Activated CD8-positive, alpha-beta memory T cell treated with anti-CD3 and anti-CD28 coated beads for 1 hour (primary cell): ENCODE measurements at places on chromosomes 7 and 10.

DNA sequence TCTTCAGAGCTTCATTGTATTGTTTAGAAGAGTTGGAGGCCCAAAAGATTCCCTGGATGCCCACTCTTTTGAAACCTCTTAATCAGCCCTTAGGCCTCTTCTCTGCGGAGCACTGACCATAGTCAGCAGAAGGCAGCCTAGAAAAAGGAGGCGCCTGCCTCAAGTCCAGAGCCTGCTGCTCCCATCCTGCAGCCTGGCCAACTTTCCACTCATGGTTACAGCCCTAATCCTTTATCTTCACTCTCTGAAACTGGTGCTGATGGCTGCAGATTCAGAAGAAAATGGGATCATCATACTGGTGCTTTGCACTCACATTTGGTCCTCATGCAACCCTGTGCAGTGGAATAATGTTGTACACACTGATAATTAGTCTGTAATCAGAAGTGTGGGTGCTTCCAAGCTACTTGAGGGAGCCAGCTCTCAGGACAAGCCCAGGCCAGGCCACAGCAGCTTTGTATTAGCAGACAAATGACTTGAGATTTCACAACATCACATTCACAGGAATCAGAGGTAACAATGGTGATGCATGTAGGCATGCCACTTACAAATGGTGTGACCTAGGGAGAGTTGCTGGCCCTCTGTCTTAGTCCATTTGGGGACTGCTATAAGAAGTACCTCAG, 272.9 kb downstream of the GALNT17 start:
- no peak for DNase-seq

DNA sequence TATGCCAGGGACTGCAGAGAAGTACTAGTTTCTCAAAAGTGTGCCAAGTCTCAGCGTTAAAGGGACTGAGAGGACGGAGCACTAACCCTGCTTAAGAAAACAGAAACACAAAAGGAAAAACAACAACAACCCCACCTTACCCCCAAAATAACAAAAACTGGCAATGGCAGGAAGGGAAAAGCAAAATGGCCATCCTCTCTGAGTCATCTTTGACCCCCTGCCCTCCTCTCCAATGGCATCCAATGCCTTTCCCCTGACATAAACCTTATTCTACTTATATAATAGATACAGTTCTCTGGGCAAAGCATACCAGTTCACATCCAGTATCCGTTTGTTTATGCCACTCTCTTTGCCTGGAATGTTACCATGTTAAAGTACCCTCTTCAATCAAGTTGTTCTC, 1.6 kb downstream of the POLR1F start:
- DNase-seq: no peak

DNA sequence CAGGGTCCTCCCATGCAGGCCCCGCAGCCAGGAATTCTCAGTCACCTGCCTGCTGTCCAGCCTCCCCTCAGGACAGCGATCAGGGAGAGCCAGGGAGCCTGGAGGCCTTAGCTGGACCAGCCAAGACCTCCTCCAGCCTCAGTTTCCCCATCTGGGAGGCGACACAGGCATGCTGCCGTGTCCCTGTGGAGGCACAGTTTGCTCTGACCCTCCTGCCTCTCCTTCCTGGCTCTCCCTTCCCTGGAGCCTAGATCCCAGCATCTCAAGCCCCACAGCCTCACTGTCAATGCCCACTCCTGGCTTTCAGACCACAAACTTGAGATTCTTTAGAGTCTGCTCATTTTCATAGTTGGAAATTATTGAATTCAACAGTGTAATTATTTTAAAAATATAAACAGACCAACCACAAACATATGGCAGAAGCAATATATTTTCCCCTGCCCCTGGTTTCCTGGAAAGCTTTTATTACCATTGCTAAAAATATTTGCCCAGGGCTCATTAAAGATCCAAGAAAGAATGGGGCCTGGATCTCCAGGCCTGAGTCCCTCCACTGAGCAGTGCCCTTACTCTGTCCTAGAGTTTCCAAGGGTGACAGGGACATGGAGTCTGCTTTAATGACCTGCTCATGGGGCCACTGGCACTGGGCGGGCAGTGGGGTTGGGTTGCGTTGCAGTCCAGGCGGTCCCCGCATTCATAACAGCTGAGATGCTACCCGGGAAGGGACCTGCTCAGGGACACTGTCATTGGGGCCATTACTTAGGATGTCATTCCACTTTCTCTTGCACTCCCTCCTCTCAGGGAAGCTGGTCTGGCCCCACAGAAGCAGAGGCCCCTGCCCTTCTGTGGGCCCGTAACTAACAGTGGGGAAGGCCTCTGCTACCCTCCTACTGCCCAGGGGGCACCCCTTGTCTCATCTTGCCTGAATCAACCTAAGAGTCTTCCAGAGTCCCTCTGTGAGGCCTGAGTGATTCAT, 81.6 kb upstream of the CHST15 start:
- no peak for DNase-seq

- DNase-seq: no peak
These were observed 111.9 kb downstream of the CACNB2 start for GRCh38 chr10:18252086-18252485.

DNA sequence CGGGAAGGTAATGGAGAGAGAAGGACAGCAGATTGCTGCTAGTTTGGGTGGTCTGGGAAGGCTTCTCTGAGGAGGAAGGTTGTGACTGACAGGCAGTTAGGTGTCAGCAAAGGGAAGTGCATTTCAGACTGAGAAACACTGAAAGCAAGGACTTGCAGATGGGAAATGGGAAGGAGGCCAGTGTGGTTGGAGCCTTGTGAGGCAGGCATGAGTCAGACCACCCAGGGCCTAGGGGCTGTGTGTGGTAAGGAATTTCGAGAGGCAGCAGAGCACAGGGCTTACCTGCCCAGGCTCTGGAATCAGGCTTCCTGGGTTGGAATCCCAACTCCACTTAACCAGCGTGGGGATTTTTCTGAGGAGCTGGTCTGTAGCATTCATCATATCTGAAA, 53.5 kb downstream of the NRF1 start:
- DNase-seq: no peak

GRCh38 chr10:104099269-104099668, 13.6 kb upstream of the COL17A1 start:
- DNase-seq: no peak

DNA sequence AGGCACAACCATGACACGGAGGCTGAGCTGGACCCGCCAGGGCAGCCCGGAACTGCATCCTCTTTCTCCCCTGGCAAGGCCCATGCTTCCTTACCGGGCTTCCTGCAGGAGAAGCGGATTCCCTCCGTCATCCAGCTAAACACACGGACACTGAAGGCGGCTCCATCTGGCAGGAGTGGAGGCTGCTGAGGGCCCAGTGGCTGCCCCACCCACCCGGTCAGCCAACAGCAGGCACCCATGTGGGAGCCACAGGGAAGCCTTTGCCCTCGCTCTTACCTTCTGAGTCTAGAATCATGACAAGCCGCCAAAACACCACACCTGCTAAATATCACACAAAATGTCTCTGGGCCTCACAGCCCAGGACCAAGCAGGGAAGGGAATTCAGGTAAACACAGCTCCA, 321.6 kb upstream of the RNF32 start:
- DNase-seq: no peak

DNA sequence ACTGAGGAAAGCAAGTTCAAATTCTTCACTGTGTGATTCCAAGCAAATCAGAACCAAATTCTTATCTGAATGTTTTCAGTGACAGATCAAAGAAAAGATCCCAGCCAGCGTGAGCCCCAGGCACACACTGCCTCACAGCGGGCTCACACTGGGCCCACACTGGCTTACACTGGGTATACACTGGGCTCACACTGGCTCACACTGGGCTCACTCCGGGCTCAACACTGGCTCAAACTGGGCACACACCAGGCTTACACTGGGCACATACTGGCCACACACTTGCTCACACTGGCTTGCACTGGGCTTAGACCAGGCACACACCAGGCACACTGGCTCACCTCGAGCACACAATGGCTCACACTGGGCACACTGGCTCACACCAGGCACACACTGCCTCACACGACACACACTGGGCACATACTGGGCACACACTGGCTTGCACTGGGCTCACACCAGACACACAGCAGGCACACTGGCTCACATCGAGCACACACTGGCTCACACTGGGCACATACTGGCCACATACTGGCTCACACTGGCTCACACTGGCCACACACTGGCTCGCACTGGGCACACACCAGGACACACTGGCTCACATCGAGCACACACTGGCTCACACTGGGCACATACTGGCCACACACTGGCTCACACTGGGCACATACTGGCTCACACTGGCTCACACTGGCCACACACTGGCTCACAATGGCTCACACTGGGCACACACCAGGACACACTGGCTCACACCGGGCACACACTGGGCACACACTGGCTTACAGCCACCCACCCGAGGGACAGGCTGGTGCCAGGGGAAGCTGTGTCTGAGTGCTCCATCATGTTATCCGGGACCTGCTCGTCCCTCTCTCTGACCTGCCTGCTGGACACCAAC, 156.3 kb downstream of the PTPRN2 start:
- DNase-seq: no peak

- DNase-seq: no peak
These were observed 76.4 kb upstream of the ZMIZ1 start for GRCh38 chr10:78992333-78992732.

GRCh38 chr7:157857578-157858075, 520.8 kb downstream of the DNAJB6 start:
- no peak for DNase-seq

GRCh38 chr7:154906201-154906600, 96.7 kb downstream of the PAXIP1 start:
- no peak for DNase-seq

- no peak for DNase-seq
These were observed 85.9 kb downstream of the COBL start for GRCh38 chr7:51230723-51231122.

DNA sequence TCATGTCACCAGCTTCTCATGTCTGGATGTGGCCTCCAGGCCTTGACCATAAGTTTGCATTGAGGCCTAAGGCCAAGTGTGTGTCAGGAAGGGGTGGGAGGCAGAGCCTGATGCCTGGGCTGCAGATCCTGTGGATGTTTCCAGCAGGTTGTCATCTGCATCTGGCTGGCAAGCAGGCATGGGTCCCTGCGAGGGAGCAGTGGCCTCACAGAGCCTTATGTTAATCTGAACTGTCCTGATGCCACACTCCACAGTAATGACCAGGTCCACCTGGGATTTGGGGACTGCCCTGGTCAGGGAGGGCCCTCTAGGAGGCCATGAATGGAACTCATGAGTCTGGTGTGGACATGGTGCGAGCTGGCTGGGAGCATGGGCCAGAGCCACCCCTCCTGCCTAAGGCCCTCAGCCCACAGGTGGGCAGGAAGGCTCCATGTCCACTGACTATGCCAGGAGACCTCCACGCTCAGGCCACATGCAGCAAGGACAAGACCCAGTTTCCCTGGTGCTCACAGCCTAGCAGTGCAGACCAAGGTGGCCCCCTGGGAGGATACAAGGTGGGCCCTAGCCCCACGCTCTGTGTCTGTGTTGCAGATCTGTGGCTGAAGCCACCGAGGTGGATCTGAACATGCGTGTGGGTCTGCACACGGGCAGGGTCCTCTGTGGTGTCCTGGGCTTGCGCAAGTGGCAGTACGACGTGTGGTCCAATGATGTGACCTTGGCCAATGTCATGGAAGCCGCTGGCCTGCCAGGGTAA, 83.1 kb downstream of the ADCY1 start:
- no peak for DNase-seq

- DNase-seq: no peak
These were observed 10.9 kb downstream of the PDZD8 start for GRCh38 chr10:117364110-117364960.

- no peak for DNase-seq
These were observed 242.1 kb upstream of the PPP1R3A start for GRCh38 chr7:114160925-114161324.

- no peak for DNase-seq
These were observed 13.6 kb downstream of the TBATA start for GRCh38 chr10:70771311-70772194.

DNA sequence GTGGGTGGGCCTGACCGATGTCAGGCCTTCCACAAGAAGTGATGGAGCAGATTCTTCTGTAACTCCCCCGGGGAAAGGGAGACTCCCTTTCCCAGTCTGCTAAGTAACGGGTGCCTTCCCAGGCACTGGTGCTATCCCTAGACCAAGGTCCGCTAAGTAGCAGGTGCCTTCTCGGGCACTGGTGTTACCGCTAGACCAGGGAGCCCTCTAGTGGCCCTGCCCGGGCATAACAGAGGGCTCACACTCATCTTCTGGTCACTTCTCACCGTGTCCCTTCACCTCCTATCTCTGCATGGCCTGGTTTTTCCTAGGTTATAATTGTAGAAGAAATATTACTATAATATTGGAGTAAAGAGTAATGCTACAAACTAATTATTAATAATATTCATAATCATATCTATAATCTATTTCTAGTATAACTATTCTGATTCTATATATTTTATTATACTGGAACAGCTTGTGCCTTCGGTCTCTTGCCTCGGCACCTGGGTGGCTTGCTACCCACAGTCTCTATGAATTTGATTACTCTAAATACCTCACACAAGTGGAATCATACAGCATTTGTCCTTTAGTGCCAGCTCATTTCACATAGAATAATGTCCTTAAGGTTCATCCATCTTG, 1378.7 kb downstream of the XPNPEP1 start:
- DNase-seq: no peak

- DNase-seq: no peak
These were observed 74.2 kb downstream of the JAZF1 start for GRCh38 chr7:28106321-28106829.

GRCh38 chr10:113036619-113037018, 86.6 kb downstream of the TCF7L2 start:
- no peak for DNase-seq

- no peak for DNase-seq
These were observed 1165.4 kb downstream of the XPNPEP1 start for GRCh38 chr10:108757946-108758345.

- no peak for DNase-seq
These were observed 1354.5 kb downstream of the XPNPEP1 start for GRCh38 chr10:108568824-108569223.

DNA sequence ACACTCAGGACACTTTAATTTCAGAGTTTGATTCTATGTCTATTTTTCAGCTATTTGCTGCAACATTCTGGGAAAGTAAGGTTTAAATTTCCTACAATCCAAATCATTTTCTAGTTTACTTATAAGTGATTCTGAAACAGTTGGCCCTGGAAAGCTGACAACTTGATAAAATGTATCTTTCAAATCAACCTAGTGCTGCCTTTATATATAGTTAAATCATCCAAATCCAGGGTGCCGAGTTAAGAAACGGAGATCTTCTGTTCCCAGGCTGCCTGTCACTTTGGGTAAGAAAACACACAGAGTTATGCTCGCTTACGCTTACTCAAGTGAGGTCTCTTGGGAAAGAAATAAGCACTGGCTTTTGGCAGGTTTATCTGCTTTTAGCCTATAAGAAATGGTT, 175.0 kb downstream of the POU6F2 start:
- no peak for DNase-seq

- DNase-seq: no peak
These were observed 4.6 kb downstream of the NFKB2 start for GRCh38 chr10:102400076-102400475.

DNA sequence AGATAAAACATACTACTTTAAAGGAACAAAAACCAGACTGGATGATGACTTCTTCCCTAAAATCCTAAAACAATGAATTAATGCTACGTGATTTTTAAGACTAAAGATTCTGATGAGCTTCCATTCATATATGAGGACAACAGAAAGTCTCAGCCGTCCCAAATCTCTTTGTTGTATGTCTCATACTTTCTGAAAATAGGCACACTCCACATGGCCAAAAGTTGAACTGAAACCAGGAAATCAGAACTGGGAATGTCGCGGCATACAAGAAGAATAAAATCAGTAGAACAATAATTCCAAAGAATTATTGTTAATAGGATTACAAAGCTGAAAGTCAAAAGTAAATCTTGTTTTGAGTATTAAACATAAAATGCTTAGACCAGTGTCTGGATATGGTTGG, 195.4 kb upstream of the GHITM start:
- DNase-seq: no peak
